Right ventricle myocardium inferior (tissue), 1 donor: ENCODE measurements at places on chromosomes 5 and 9.

- no peak for DNase-seq
Observed at GRCh38 chr5:118095115-118095514, 893.2 kb downstream of the DTWD2 start.

GRCh38 chr5:169809281-169809680 lies 171.0 kb downstream of the INSYN2B start:
- DNase-seq, result no peak

GRCh38 chr9:11016081-11016480 lies 403.3 kb upstream of the PTPRD start:
- no peak for DNase-seq

DNA sequence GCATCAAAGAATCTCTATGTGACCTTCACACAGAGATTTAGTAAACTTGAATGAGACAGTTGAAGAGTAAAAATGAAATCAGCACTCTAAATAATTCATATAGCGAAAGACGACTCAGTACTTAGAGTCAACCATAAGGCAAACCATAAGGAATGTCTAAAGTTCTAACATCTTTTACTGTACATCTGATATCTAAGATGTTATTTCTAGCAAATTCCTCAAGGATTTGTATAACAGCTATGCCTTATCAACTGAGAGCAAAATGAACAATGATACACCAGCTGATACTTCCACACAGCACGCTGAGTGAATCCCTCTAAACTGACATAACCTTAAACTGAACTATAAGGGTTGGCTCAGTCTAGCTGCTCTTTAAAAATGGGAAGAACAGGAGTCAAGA lies 760.3 kb downstream of the EFNA5 start:
- no peak for DNase-seq

- no peak for DNase-seq
Observed at GRCh38 chr5:17918373-17919104, 284.3 kb downstream of the TAF11L14 start.

GRCh38 chr9:134896834-134897583 lies 16.4 kb downstream of the FCN2 start:
- DNase-seq, result no peak

GRCh38 chr5:32223972-32224609 lies 50.0 kb upstream of the GOLPH3 start:
- DNase-seq, result no peak

DNA sequence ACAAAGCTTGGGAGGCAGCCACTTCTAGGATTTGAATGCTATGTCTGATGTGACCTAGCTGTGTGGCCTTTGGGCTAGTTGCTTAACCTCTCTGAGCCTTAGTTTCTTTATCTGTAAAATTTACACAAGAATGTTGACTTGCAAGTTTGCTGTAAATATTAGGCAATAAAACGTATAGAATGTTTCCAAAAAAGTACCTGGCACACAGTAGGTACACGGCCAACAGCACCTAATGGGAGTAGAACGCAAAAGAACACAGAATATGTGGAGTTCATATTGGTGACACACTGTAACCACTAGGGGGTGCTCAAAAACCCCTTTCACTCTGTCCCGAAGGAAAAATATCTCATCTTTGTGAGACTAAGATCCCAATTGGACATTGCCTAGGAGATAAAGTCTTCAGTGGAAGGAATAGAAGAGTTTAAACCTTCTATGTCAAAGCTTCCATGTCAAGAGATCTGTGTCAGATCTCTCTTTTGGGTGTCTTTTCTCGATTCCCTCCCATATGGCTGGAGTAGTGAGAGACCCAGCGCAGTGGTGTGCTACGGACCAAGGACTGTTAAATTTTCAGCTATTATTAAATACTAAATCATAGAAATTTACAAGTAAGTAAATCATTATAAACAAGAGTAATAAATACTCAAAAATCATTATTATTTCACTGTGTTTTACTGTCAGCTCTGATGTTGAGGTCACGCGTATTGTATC lies 145.4 kb upstream of the RAD23B start:
- no peak for DNase-seq

GRCh38 chr5:157444224-157444623 lies 15.8 kb upstream of the NIPAL4 start:
- no peak for DNase-seq

- DNase-seq, result no peak
Observed at GRCh38 chr5:83518319-83519061, 46.9 kb downstream of the VCAN start.

DNA sequence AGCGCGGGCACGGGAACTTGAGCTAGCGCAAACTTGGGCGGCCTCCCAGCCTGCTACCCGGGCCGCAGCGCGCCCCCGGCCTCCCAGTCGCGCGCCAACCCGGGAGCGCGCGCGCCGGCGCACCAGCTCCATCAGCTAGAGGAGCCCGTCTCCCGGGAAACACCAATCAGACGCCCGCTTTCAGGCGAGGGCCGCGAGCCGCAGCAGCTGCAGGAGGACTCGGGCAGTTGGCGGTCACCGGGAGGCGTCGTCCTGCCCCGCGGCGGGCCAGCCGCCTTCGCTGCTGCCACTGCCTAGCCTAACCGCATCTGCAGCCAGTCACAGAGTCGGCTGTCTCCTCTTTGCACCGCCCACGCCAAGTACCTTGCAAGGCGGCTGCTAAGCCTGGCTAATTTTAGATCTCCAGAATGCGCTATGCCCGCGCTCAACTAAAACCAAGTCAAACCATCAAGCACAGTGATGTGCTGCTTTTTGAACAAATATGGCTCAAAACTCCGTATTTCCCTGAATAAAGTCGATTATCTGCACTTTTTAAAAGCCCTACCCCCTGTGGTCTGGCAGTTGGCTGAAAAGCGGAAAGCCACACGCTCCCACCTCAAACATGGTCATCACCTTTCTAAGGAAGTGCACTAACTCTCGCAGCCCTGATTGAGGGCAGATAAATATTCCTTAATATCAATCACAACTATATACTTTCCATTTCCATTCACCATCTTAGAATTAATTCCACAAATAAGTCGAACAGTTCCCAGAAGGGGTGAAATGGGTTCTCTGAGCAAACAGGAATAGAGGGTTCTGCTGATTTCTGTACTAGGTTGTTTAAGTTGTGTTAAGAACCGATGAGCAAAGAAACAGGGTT lies 221.8 kb downstream of the MEF2C start:
- DNase-seq, result no peak

DNA sequence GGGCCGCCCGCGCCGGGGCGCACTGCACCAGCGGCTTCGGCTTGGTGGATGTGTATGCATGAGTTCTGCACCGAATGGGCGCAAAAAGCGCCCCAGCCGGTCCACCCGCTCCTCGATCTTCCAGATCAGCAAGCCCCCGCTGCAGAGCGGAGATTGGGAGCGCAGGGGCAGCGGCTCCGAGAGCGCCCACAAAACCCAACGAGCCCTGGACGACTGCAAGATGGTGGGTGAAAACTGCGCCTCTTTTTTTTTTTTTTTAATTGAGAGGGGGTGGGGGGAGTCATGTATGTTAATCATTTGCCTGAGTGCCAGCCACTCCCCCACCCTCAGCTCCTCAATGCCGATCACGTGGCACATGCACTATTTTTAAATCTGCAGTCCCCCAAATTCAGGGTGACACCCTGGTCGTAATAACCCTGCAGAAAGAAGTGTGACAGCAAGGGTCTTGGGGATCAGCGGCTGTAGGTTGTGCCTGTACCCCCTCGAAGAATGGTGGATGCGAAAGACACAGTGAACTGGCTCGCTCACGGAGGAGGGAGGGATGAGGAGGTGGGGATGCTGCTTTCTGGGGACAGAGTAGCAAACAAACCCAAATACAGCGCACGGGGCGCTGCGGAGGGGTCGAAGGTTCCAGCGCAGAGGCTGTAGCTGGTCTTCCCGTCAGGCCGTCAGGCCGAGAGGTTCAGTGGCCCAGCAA lies 900 bp downstream of the RGS7BP start:
- DNase-seq, result no peak

DNA sequence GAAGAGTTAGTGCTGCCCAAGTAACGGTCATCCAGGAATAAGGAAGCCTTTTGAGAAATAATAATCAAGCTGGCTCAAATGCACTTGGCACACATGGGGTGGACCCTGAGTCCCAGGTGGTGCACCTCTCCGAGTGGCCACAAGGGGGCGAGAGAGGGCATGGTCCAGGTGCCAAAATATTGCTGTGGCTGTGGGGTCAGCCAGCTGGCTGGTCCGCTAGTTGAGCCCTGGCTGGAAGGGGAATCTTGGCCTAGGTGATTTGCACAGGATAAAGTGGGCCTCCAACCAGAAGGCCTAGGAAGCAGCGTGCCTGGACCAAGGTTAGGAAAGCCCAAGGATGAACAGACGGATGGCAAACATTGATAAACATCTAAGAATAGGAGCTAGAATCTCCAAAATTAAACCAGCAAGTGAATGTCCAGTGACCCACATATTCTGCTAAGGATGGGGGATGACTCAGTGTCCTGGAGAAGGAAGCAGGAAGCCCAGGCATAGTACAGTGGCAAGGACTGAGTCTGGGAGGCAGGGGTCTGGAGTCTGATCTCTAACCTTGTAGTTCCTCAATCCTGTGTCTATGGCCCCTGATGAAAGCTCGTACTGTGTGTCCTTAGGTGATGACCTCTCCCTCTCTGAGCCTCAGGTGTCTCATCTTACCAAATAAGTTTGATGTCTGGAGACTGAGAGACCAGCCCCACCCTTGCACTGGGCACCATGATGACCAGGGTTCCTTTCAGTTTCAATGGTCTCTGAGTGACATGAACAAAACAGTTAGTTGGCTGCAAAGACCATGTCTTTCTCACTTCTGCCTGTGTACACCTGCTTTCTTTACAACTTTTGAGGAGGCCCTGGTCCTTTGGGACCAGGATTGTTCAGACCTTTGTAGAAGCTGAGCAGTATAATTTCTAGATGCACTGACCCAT lies 19.2 kb upstream of the SHB start:
- peak; percentile 86 for DNase-seq

- DNase-seq, result no peak
Observed at GRCh38 chr5:150500328-150500841, 7.5 kb upstream of the NDST1 start.

DNA sequence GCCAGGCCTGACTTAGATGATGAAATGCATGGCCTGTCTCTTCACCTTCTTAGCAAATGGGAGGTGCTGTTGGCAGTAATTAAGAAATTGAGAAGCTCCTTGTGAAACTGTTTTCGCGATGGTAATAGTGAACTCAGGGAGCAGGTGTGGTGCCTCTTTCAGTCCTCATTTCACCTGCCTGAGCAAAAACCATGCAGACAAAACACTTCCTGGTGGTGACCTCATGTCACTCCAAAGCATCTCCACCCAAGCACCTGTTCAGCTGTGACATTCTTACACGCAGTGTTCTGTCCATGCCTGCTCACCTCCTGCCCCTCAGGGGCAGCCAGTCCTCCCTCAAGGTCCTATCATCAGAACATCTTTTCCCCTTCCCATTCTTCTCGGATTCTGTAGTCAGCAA lies 146.5 kb downstream of the CD180 start:
- DNase-seq, result no peak

GRCh38 chr5:88675168-88675707 lies 207.7 kb downstream of the MEF2C start:
- no peak for DNase-seq

- no peak for DNase-seq
Observed at GRCh38 chr5:112948458-112948857, 26.4 kb upstream of the REEP5 start.

DNA sequence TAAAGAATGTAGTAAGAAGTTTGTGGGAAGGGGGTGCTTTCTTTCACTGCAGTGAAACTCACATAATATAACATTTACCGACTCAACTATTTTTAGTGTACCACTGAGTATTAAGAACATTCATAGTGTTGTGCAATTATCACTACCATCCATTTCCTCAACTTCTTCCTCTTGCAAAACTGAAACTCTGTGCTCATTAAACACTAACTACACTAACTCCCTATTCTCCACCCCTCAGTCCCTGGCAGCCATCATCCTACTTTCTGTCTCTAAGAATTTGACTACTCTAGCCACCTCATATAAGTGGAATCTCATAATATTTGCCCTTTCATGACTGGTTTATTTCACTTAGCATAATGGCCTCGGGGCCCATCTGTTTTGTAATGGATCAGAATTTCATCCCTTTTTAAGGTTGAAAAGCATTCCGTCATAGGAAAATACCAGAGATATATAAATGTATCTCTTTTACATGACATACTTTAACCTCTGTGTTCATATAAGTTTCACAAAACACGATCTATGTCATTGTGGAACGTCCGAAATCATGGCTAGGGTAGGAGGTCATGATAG lies 56.3 kb upstream of the DIRAS2 start:
- DNase-seq, result no peak

DNA sequence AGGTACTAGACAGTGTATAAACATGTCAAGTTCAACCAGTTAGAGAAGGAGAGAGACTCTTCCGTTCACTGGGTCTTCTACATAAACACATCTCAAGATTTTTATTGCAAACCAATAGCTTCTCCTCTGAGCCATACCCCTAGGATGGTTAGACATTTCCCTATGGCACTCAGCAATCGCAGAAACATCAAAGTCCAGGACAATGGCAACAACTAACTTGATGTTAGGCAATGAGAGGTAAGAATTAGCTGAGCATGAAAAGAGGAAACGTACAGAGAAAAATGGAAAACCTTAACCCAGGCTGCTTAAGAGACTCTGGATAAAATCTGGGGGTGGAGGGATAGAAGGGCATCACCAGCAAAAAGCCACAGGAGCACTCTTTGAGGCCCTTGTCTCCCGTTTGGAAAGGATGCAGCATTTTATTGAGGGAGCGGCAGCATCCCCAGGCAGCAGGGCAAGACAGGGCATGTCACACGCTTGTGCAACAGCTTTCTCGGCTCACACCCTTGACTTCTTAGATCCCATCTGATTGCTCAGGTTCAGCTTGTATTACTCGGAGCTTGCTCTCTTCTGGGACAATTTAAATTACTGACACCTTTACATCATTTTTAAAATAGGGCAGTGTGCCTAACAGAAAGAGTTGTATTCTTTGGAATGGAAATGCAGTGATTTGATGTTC lies 8.6 kb upstream of the PSAT1 start:
- no peak for DNase-seq

GRCh38 chr5:135196483-135196882 lies 162.5 kb upstream of the PITX1 start:
- no peak for DNase-seq

GRCh38 chr9:138060881-138061280 lies 183.3 kb downstream of the CACNA1B start:
- DNase-seq, result no peak

- DNase-seq, result no peak
Observed at GRCh38 chr9:91359083-91359482, 2.6 kb downstream of the AUH start.

- DNase-seq, result no peak
Observed at GRCh38 chr9:134370638-134371037, 44.4 kb downstream of the RXRA start.
